Fibroblast of the conjunctiva (primary cell): ENCODE measurements at places on chromosomes 1 and 21.

- DNase-seq: no peak
These were observed 206.4 kb downstream of the RHOU start for GRCh38 chr1:228941666-228942065.

GRCh38 chr1:1342584-1343115, 6.6 kb downstream of the DVL1 start:
- DNase-seq: no peak

GRCh38 chr1:153649863-153650235, 8.7 kb upstream of the SNAPIN start:
- no peak for DNase-seq

DNA sequence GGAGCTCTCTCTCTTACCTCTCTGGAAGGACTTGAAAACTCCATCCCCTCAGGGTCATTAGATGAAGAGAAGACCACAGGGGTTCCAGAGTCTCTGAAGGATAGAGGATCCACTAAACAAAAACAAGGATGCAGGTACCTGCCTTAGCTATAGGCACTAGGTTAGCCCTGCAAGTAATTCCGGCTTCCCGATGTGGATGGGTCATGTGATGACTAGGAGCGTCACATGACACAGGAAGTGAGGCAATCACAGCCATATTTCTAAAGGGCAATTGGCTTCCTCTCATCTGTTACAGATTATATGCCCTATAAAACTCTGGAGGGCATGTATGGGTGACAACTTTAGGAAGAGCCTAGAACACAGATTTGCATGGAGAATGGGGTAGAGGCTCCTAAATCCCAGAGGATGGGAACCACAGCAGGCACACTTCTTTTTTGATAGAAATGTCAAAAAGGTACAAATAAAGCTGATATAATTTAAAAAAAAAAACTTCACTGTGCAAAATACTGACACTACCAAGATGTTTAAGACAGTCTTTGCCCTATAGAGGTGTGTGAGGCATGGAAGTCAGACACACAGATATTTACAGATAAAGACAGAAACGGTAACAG, 14.1 kb downstream of the ENTREP3 start:
- DNase-seq: peak; percentile 66

GRCh38 chr1:81254560-81254959, 546.2 kb upstream of the ADGRL2 start:
- no peak for DNase-seq

DNA sequence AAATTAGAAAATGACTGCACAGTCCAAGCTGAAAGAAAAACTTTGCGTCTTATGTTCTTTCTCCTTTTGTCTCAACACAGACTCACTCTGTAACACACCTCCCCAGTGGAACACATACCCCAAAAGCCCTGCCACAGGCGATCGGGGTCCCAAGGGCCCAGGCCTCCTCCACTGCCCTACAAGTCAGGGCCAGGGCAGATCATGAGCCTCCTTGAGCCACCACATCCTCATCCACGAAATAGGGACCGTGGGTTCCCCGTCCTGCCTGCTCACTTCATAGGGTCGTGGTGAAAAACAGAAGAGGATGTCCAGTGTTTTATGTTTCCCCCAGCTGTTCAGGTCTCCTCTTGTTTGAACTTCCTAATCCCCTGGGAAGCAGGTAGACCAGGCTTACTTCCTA, 116.7 kb downstream of the KCNN3 start:
- no peak for DNase-seq

- no peak for DNase-seq
These were observed 38.6 kb downstream of the UBE2G2 start for GRCh38 chr21:44763050-44763378.

DNA sequence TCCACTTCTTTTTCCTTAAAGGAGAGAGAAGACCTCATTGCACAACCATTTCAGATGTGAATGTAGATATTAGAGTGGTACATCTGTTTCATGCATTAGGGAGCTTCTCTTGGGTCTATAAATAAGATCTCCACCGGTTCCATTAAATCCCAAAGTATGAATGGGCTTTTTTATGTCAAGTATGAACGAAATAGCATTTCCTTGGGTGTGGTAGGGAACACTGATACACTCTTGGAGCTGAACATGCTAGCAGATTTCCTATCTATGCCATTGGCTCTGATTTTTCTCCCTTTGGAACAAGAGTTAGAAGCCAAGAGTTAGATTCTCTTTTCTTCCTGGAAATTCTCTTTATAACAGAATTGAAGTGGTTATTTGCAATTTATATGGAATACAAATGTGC, 245.6 kb upstream of the ADAMTS5 start:
- no peak for DNase-seq

DNA sequence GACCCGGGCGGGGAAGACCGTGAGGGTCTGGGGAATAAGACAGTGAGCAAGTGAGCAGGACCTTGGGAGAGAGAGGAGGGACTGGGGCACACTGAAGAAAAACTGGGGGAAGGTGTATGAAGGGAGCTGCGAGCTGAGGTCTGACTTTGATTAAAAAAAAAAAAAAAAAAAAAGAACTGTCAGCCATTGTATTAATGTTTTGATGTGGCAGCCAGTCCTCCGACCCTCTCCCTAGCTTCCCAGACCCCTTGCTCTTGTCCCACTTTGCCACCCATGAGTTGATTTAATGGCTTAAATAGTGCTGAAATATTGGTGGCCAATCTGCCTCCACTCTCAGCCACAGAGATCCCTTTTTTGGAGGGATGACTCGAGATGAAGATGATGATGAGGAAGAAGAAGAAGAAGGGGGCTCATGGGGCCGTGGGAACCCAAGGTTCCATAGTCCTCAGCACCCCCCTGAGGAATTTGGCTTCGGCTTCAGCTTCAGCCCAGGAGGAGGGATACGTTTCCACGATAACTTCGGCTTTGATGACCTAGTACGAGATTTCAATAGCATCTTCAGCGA, 652 bp downstream of the HAX1 start:
- no peak for DNase-seq

- no peak for DNase-seq
These were observed 77.3 kb upstream of the GADD45A start for GRCh38 chr1:67607699-67608098.

DNA sequence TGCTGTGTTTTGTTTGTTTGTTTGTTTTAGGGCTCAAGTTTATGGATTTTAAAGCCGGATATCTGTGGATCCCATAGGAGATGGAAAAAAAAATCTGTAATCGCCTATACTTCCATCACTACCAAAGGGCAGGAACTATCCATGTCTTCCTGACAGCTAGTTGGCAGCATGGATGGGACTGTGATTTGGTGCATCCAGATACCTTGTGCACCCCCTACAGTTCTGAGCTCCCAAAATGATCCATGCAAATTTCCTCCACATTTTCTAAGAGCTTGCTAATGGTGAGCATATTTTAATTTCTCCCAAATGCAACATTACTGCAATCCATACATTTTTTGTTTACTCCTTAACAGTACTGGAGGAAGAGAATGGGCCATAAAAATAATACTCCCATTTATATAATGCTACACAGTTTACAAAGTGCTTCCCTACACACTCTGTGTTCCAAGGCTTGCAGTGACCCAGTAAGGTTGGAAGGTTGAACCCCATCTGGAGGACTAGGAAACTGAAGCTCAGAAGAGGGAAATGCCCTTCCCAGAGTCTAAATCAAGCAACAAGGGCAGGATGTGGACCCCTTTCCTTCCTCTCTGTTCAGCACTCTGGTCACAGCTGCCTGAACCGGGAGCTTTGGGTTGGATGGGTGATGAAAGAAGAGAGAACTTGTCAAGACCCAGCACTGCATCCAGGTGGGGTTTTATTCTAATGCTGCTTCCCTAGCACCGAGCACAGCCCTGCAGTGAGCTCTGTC, 48.0 kb downstream of the CAPN8 start:
- no peak for DNase-seq

- DNase-seq: no peak
These were observed 104.6 kb downstream of the NEGR1 start for GRCh38 chr1:72177711-72178110.

GRCh38 chr1:208599063-208599462, 354.9 kb upstream of the PLXNA2 start:
- DNase-seq: no peak

GRCh38 chr1:235923466-235924021, 56.8 kb upstream of the LYST start:
- no peak for DNase-seq

DNA sequence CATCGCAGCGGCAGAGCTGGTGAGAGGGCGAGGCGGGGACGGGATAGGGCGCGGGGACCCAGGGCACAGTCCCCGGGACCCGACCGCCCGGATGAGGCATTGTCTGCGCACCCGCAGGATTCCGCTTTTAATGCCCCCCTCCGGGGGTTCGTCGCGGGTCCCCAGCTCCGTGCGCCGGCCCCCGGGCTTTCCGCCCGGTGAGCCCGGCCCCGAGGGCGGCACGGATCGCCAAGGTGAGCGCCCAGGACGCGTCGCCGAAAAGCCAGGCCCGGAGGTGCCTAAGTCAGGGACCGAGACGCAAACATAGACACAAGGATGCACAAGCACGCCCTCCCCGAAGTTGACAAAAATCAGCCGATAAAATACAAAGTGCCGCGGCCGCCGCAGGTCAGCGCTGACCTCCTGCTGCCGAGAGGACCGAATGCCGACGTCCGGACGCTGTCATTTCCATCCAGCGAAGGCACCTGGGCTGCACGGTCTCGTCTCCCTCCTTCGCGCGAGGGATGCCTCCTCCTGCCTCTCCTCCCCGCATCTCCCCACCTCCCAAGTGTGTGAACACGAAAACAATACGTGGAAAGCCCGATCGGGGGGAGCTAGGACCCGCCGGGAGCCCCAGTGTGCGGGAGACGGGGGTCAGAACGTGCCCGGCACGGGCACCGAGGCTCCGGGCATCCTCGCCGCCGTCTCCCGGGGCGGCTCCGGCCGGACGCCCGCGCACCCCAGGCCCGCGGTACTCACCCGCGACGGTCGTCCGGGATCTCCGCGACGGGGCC, 101.1 kb upstream of the SOD1 start:
- no peak for DNase-seq

GRCh38 chr21:32048353-32048752, 175.5 kb downstream of the HUNK start:
- no peak for DNase-seq

GRCh38 chr1:169869426-169869825, 24.3 kb downstream of the SCYL3 start:
- no peak for DNase-seq

DNA sequence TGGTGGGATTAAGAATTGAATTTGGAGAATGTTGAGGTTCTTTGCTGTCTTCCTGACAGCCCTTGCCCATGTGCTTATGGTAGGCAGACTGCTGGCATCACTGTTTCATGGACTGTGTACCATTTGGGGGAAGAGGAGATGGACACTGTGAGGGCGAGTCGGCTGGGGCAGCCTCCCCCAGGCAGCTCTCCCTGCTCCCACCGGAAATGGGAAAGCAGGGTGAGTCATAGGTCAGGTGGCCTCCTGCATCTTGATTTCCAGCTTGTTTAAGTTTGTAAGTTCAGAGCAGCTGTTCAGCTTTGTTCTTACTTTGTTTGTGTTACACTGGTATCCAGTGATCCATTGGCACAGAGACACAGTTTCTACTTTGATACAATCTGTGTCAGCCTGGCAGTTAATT, 87.2 kb upstream of the CNIH3 start:
- DNase-seq: peak; percentile 63

DNA sequence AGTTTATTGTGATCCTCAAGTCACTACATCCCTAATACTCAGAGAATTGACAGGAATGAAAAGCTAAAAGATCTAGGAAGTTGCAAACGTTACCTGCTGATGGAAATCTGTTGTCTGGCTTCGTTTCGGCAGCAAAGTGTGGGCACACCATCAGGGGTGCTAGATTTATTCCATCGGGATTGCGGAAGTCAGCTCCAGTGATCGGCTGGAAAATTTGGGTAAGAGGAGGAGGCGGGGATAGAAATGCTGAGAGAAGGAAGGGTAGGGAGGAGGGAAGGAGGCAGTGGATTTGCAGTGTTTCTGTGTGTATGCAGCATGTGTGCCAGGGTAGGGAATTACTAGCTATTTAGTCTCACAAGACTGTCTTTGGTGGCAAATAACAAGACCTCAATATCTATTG, at the start of gene CTSK:
TSS of gene CTSK (minus strand) at position 140 of the 400 bp plus-strand sequence. CDS start 1,455 bp downstream, outside the sequence.
- peak; percentile 41 for DNase-seq

GRCh38 chr1:169528215-169529067, 42.7 kb upstream of the SLC19A2 start:
- DNase-seq: no peak

GRCh38 chr1:31647106-31647505, 2.4 kb upstream of the PEF1 start:
- DNase-seq: no peak

DNA sequence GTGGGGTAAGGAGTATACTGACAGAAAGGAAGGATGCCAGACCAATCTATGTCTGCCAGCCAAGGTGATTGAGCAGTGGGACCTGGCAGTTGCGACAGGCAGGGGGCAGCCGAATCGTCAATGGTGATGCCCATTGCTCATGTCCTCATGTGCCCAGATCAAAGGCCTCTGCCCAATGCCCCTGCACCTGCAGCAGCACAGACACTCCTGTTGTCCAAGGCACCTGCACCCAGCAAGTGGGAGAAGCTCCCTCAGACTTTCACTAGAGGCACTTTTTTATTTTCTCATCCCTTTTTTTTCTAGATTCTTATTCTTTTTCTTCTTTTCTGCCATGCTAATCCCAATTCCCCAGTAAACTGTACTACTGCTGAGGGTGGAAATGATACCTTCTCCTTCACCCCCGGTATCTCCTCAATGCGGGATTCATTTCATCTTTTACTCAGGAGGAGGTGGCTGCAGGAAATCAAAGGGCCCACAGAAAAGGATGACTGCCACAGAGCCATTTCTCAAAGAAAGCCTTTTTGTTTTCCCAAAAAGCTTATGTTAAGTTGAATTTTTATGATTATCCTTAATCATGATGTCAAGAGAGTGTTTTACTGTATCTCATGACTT, 332.0 kb downstream of the PAPPA2 start:
- DNase-seq: no peak

DNA sequence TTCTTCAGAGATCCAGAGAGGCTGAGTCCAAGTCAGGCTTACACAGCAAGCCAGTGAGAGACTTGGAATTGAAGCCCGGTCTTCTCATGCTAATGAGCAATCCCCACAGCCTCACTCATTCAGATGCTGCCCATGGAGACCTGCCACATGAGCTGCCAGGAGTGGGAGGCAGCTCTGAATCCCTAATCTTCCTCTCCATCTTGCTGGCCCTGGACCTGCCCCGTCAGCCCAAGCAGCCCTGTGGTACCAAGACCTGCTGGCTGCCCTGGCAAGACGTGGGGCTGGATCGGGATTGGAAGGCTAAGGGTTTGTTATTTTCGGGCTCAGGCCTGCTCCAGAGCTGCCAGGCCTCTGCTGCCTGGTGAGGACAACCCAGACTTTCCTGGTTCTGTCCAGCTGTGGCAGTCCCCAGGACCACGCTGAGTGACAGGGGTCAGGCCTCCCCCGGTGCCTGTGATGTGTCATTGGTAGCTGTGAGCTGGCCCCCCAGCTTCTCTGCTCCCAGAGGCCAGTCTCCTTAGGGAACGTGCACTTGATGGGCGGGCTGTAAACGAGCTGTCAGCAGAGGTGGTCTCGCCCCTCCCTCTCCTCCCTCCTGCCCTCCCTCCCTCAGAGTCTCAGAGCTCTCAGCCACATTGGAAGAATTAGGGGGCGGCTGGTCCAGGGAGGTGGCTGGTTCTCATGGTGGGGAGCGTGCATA, 135.0 kb downstream of the FOXD2 start:
- no peak for DNase-seq

GRCh38 chr1:154288661-154289060, 16.2 kb downstream of the HAX1 start:
- no peak for DNase-seq

GRCh38 chr1:157829711-157830110, 9.8 kb upstream of the FCRL1 start:
- no peak for DNase-seq

- DNase-seq: no peak
These were observed 3.9 kb downstream of the CNTN2 start for GRCh38 chr1:205046870-205047269.

- no peak for DNase-seq
These were observed 7.4 kb upstream of the GREM2 start for GRCh38 chr1:240619357-240619756.

- DNase-seq: no peak
These were observed 11.7 kb downstream of the SEMA4A start for GRCh38 chr1:156165083-156165482.
